ENCODE measurements at places on chromosomes 7 and 10.

- no peak for DNase-seq
Measured at GRCh38 chr10:99742701-99743100, 10.7 kb downstream of the CUTC start.

- no peak for DNase-seq
Measured at GRCh38 chr7:100127866-100128636, 1.3 kb downstream of the MBLAC1 start.

DNA sequence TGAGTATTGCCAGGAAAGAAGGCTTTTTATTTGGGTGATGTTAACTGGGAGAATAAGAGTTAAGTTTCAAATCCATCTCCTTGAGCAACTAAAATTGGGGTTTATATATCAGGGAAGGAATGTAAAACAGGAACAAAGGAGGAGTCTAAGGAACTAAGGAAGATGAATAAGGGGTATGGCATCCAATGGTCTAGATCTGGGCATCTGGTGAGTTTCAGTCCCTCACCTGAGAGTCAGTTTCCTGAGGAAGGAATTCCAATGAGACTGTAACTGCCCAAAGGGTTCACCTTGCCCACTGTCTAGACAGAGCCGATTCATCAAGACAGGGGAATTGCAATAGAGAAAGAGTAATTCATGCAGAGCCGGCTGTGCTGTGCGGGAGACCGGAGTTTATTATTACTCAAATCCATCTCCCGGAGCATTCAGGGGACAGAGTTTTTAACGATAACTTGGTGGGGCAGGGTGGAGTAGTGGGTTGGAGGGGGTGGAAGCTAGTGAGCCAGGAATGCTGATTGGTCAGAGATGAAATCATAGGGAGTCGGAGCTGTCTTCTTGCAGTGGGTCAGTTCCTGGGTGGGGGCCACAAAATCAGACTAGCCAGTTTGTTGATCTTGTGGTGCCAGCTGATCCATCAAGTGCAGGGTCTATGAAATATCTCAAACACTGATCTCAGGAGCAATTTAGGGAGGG lies 188.3 kb upstream of the STK17A start:
- DNase-seq = no peak

- DNase-seq = no peak
Measured at GRCh38 chr10:132293813-132294520, 13.8 kb downstream of the STK32C start.

DNA sequence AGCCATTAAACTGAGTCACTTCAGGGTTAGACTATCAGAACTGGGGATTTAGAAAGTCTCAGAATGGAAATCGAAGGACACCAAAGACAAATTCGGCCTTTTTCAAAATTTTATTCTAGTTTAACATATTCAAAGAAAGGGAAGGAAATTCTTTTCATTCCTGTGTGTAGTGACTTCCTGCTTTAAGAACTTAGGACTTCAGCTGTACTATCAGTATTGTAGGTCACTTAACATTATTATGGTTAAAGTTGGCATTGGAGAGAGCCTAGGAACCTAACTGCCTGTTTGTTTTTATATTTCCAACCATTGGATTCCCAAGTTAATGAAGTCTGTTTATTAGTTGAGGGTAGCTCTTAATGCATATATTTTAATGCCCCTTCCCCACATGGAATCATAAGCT lies 63.7 kb downstream of the PTEN start:
- no peak for DNase-seq

DNA sequence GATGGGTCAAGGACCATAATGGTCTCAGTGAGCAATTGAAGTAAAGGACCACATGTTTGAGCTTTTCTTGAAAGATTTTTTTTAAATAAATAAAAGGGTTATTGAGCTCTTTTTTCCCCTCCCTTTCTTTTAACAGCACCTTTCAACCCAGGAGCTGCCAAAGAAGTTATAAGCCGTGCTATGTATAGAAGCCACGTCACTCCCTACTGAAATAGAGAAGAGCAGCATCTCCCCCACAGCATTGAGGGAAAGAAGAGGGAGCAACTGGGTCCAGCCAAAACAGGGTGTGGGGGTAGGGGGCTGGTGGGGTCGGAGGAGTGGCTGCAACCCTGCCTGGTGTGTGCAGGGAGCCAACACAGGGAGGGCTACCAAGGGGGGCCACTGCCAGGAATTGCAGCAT lies 227.2 kb downstream of the PLXNA4 start:
- DNase-seq = no peak

DNA sequence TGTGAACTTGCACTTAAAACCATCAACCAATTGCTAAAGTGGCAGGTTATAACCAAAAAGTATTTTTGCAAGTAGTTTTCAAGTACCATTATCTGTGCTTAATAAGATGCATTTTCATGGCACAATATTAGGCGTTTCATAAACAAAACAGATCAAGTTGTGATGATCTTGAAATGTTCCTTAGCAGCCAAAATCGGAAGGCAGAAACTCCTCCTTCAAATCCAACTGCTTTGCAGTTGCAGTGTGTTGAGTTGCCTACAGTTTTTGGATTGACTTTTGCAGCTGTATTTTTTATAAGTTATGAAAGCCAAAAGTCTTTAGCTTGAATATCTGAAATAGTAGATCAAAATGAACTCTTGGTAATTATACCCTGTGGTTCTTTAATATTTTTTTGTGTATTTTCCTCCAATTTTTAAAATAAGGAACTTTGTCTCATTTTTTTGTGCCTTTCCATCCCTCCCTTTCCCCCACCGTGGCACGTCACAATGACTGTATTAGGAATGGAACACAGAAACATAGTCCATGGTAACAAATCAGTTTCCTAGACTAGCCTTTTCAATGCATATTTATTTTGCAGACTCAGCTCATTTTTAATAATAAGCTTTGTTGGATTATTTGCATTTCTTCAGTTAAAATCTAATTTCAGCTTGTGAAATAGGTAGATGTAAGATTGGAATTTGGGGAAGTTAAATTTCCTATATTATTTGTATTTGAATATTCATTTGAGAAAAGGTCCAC lies 80.8 kb downstream of the ADD3 start:
- no peak for DNase-seq

GRCh38 chr7:67553378-67553777 lies 556.7 kb downstream of the TYW1 start:
- no peak for DNase-seq

- no peak for DNase-seq
Measured at GRCh38 chr10:22722626-22723169, 8.3 kb upstream of the PIP4K2A start.

GRCh38 chr10:30783939-30784501 lies 154.5 kb upstream of the LYZL2 start:
- peak; percentile 80 for DNase-seq

GRCh38 chr10:45377858-45378257 lies 3.8 kb downstream of the ALOX5 start:
- DNase-seq = no peak

DNA sequence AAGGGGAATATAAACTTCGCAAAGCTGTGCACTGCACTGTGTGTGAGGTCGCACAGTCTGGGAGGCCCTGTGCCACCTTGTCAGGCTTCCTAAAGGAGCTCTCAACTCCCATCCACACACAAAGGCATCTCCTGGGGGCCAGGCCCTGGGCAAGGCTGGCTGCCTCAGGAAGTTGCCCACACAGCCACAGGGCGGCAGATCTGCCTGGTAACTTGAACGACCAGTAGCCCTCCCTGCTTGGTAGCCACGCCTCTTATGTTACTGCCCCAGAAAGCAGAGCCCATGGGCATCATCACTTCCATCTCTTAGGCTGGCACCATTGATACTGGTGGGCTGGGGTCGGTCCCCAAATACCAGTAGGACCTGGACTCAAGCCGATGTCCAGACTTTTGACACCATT lies 82.8 kb downstream of the HECW1 start:
- no peak for DNase-seq

- DNase-seq = no peak
Measured at GRCh38 chr7:152504367-152504766, 68.6 kb upstream of the KMT2C start.

DNA sequence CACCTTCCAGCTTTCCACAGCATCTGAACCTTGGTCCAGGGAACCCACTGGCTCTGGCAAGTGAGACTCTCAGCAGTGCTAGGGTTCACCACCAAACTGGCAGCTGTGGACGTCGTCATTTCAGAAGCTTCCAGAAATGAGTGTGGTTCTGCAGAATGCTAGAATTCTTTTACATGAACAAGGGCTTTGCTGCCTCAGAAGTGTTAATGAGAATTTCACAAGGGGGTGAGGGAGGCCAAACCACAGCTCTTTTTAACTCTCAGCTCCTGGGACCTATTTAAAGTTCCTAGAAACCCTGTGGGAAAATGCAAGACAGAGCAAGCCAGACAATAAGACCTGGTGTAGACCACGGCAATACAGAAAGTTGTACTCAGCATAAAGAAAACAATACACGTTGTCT lies 129.3 kb upstream of the BET1 start:
- no peak for DNase-seq

GRCh38 chr10:25820874-25821273 lies 113.2 kb upstream of the MYO3A start:
- DNase-seq = no peak

- DNase-seq = no peak
Measured at GRCh38 chr7:44112997-44113763, 9.0 kb downstream of the AEBP1 start.

- DNase-seq = no peak
Measured at GRCh38 chr7:28102797-28103196, 77.8 kb downstream of the JAZF1 start.

- DNase-seq = no peak
Measured at GRCh38 chr7:42106562-42106961, 130.4 kb downstream of the GLI3 start.

DNA sequence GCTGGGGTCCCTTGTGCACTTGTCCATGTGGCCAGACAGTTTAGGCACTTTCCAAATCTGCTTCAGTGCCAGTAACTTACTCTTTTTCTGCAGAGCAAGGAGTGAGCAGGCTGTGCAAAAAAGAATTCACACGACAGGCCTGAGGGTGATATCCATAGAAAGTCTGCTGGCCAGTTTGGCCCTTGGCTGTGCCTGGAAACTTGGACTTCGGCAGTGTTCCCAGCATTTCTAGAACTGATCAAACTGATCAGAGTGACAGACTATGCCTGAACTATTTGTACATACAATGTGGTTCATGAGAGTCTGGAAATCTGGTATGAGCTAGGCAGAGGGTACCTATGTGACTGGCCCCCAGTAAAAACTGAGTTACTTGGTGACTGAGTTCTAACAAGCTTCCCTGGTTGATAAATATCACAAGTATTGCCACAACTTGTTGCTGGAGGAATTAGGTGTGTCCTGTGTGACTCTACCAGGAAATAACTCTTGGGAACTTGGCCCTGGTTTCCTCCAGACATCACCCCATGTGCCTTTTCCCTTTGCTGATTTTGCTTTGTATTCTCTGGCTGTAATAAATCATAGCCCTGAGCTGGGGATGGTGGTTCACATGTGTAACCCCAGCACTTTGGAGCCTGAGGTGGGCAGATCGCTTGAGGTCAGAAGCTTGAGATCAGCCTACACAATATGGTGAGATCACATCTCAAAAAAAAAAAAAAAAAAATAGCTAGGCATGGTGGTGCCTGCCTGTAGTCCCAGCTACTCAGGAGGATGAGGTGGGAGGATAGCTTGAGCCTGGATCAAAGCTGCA lies 3.3 kb upstream of the DENND10 start:
- no peak for DNase-seq

DNA sequence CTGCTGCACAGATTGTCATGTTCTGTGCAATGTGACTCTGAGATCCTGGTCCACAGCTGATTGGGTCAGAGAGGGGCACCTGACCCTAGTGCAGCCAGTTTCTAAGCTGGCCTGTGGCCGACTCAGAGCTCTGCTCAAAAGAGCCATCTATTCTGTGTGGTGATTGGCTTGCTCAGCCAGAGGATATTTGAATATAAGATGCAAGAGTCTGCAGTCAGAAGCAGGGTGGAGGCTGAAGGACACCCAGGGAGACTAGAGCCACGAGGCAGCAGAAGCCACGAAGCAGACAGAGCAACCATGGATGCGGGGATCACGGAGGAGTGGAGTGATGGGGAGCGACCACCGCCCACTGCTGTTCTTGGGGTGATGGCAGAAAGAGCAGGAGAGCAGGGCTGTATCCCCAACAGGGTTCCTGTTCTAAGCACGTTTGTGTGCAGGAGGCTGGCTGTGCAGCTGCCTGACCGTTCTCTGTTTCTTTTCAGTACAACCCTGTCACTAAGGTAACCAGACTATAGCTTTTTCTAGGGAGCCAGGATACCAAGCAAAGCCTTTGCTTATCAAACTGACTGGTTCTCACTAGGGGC lies 19.5 kb upstream of the RHEB start:
- no peak for DNase-seq

DNA sequence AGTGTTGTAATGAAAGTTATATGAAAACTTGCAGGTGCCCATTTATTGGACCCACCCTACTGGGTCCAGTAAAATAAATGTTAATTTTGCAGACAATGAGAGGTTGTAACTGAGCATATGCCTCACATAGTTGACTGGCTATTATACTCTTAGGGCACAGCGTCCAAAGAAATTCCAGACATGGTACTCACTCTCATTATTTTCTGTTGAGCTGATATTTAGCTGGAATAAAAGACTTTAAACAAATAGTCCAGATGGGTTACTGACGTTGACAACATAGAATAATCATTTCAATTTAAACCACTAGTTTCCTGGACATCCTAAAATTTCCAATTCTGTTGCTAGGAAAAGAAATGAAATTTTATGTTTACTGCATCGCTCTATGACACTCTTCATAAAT lies 174.5 kb downstream of the ZNF365 start:
- no peak for DNase-seq

DNA sequence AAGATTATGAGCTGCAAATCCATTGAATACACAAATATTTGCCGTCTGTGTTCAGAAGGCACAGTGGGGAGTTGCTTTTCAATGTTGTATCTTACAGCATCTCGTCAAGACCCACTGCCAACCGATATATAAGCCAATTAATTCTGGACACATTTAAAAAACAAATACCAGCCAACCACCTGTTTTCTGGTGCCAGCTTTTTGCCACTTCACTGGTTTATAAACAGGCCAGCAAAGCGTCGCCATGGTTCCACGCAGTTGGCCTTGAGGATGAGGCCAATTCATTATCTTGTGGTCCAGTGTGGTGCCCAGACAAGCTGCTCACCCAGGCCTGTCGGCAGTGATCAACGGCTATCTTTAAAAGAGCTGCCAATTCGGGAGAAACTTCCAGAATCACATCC lies 321.0 kb downstream of the TCERG1L start:
- no peak for DNase-seq

- DNase-seq = no peak
Measured at GRCh38 chr10:13668126-13668525, 81.4 kb downstream of the PRPF18 start.

- DNase-seq = peak; percentile 77
Measured at GRCh38 chr7:63899691-63900393, 98.8 kb upstream of the ZNF722 start.

- no peak for DNase-seq
Measured at GRCh38 chr10:34964166-34964800, 125.9 kb downstream of the CUL2 start.

GRCh38 chr10:21584834-21585530 lies 51.0 kb downstream of the MLLT10 start:
- no peak for DNase-seq

DNA sequence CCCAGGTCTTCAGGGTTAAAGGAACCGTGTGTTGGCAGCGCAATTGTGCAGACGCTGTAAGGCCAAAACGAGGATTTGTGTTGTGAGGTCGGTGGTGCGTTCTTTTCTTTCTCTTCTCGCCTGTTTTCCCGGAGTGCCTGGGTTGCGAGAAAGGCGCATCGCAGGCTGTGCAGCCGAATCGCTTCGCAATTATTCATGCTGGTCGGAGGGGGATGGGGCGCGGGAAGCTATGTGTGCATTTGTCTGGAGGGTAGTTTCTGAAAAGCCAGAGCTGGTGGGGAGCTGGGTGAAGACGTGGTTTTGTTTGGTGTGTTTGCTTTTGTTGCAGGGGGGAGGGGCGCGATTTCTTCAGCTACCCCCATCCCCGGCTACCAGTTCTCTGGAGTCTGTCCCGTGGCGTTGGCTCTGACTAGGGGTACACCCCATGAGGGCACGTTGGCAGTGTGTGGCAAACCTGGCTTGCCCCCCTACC lies 2.1 kb downstream of the MXI1 start:
- peak; percentile 42 for DNase-seq
